ENCODE measurements at places on chromosomes 3 and 15. TPM values are rescaled to one million over a fixed set of nuclear protein-coding genes. Genes with fewer than 3 reads are reported as not detected.

DNA sequence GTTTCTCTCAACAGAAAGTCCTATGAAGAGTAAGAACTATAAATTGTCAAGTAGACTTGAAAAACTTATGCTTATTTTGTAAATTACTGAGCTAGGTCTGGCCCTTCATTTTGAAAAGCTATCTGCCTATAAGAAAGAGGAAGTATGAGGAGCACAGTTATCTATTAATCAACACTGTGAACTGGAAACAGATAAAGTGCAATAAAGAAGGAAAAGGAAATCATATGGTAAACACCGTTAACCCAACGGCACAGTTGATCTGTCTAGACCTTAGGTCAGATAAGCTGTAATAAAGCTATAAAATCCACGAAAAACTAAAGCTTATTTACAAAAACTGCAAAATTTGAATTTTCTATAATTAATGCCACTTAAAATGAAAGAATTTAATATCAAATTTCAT lies 242.5 kb downstream of the ZBTB20 start:
- no peak overlapping the region for H3K4me3 ChIP-seq
- H3K36me3 ChIP-seq, result no peaks in the 10 kb centered on the region
- DNase-seq, result no peak
- H3K27ac ChIP-seq, result no peak overlapping the region
- H3K4me1 ChIP-seq, result peaks cover 47% of the 10 kb centered on the region
- H3K27me3 ChIP-seq, result no peaks in the 10 kb centered on the region

NEK10 gene
- 0.90 TPM for total RNA-seq

DNA sequence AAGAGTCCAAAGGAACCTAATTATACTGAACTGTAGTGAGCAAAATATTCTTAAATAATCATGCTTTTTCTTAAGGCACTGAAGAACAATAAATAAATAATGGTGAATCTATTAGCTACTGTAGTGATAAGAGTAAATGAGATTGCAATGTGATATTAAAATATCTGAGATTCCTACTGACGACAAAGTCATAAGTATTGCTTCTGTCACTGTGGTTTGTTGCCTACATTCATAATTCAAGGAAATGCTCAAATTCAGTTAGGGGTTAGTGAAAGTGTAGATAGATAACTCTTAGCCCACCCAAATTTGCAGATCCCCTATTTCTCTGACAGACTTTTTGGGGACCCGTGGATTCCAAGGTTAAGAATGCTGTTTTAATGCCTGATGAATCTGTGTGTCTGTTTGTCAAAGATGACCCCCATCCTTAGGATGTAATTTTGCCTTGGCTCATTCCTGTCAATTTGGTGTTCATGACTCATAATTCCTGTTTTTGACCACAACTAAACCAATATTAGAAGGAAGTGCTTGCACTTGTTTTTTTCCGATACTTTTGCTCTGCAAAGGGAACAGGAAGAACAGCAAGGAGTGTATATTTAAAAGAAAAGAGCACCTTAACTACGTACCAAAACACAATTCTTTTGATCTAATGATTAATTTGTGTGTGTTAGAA lies 86.7 kb downstream of the MAGI1 start:
- H3K27me3 ChIP-seq, result no peaks in the 10 kb centered on the region
- peaks cover 58% of the 10 kb centered on the region for H3K4me1 ChIP-seq
- H3K27ac ChIP-seq, result peak overlapping the region; percentile 77
- DNase-seq, result no peak

RPL29 gene
- 643 TPM for total RNA-seq

- H3K4me3 ChIP-seq, result no peak overlapping the region
- no peaks in the 10 kb centered on the region for H3K4me1 ChIP-seq
- no peaks in the 10 kb centered on the region for H3K36me3 ChIP-seq
- H3K27ac ChIP-seq, result no peak overlapping the region
Observed at GRCh38 chr15:33330931-33331330, 20.2 kb downstream of the RYR3 start.

DNA sequence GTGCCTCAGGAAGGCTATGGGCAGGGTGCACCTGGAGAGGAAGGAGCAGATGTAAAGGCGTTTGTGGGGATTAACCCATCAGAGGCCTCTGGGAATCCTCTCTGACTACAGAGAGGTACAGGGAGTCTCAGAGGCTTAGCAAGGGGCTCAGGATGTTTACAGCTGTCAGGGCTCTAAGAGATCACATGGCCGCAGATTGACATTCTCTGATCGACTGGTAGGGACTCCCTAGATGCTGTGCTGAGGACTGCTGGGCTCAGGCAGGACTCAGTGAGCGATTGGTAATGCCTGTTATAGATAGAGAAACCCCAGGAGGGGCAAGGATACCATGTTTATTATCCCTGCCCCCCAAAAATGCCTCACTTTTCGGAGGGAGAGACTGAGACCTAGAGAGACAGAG lies 103.5 kb downstream of the CORO2B start:
- no peak overlapping the region for H3K4me3 ChIP-seq
- no peaks in the 10 kb centered on the region for H3K4me1 ChIP-seq
- H3K27ac ChIP-seq, result no peak overlapping the region
- no peak for DNase-seq
- H3K36me3 ChIP-seq, result no peaks in the 10 kb centered on the region

- no peaks in the 10 kb centered on the region for H3K27me3 ChIP-seq
- H3K4me3 ChIP-seq, result no peak overlapping the region
- H3K4me1 ChIP-seq, result no peaks in the 10 kb centered on the region
- H3K27ac ChIP-seq, result no peak overlapping the region
Observed at GRCh38 chr3:59782664-59783063, 732.8 kb upstream of the CFAP20DC start.

PXK gene
- total RNA-seq, result 8.0 TPM

RLBP1 gene
- not detected for total RNA-seq

EEF1AKMT4 gene
- 2.7 TPM for total RNA-seq

- no peaks in the 10 kb centered on the region for H3K4me1 ChIP-seq
- no peak overlapping the region for H3K4me3 ChIP-seq
- H3K27ac ChIP-seq, result no peak overlapping the region
- no peak for DNase-seq
Observed at GRCh38 chr3:98003306-98003969, 31.2 kb upstream of the RIOX2 start.

- no peaks in the 10 kb centered on the region for H3K4me1 ChIP-seq
- no peak overlapping the region for H3K27ac ChIP-seq
- no peaks in the 10 kb centered on the region for H3K36me3 ChIP-seq
- H3K27me3 ChIP-seq, result no peaks in the 10 kb centered on the region
Observed at GRCh38 chr3:126746395-126747177, 42.5 kb downstream of the CHCHD6 start.

GRCh38 chr15:25742041-25742730 lies 120.9 kb downstream of the ATP10A start:
- H3K27me3 ChIP-seq, result no peaks in the 10 kb centered on the region
- DNase-seq, result no peak
- no peaks in the 10 kb centered on the region for H3K36me3 ChIP-seq
- no peak overlapping the region for H3K4me3 ChIP-seq
- no peaks in the 10 kb centered on the region for H3K4me1 ChIP-seq

All from pancreas (tissue), 10 donors.